Glutamatergic neuron (in vitro differentiated cells): ENCODE measurements at places on chromosomes 5 and 9. TPM values are rescaled to one million over a fixed set of nuclear protein-coding genes. Genes with fewer than 3 reads are reported as not detected.

The INSL4 gene
- not detected for total RNA-seq

The NOXA1 gene
- 2.6 TPM for total RNA-seq

DNA sequence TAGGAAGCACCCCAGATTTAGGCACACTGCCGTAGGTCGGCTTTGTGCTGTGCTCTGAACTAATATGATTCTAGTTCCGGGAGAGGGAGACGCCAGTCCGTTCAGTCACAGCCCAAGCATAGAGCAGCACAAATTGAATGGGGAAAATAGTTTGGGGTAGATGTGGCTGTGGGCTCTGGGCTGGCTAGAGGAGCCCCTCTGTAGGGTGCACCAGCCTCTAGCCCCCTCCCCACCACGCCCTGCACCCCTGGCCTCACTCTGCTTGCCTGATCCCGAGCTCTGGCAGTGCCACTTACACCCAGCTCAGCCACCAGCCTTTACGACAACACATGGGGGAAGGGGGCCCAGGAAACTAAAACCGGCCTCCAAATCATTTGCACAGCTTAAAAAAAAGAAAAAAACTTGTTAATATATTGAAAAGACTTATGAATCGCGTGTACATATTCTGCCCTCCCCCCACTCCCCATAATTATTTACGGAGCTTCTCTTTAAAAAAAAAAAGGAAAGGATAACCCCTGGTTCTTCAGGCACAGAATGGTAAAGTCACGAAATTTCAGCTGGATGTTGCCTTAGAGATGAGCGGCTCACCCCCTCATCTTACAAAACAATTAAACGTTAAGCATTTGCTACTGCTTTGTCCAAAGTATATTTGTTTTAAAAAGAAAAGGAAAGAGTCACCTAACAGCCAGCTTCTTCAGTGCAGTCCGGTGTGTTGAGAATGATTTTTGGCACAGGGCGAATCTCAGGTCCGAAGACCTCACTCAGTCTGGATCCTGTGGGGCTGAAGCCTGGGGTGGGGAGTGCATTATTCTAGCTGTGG, 3.5 kb downstream of the LMX1B start:
- peak overlapping the region; percentile 42 for H3K4me3 ChIP-seq
- no peaks in the 10 kb centered on the region for H3K36me3 ChIP-seq
- peaks cover 51% of the 10 kb centered on the region for H3K27me3 ChIP-seq
- H3K27ac ChIP-seq, result no peak overlapping the region

The IL13 gene
- not detected for total RNA-seq

The PPP1R26 gene
- 22.2 TPM for total RNA-seq

DNA sequence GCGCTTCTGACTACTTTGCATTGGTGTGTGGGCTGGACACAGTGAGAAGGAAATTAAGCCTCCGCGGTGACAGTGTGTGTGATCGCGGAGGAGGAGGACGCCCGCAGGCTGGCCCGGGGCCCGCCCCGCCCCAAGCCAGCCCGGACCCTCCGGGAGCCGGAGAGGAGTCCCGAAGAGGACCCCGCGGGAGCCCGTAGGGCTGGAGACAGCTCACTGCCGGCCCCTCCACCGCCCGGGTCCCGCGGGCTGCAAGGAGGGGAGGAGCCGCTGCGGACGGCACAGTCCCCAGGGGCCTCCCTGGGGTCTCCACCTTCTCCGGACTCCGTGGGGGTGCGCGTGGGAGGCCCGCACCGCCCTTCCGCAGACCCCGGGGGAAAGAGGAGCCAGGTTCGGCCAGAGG, 146.4 kb upstream of the ERCC6L2 start:
- H3K27ac ChIP-seq, result no peak overlapping the region
- no peak overlapping the region for H3K4me3 ChIP-seq
- no peak for DNase-seq
- H3K4me1 ChIP-seq, result peaks cover 2% of the 10 kb centered on the region

DNA sequence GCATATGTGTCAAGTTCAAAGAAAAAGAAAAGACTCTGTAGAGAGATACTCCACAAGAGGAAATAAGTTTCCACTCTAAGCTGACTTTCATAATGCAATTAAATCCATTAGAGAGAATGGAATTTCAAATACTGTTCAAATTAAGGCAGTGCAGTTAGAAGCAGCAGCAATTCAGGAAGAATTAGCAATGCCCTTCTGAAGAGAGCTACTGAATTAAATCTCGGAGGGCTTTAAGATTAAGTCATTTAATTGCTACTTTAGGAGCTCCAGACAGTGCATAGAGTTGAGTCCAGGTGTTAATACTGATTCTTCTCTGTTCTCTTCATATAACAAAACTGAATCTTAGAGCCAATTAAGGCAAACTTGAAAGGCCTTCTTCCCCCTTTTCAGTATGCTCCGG, 8.5 kb downstream of the CDH12 start:
- H3K36me3 ChIP-seq, result no peaks in the 10 kb centered on the region
- H3K4me3 ChIP-seq, result no peak overlapping the region
- no peaks in the 10 kb centered on the region for H3K4me1 ChIP-seq
- H3K27me3 ChIP-seq, result no peaks in the 10 kb centered on the region
- DNase-seq, result no peak
- H3K27ac ChIP-seq, result no peak overlapping the region

The GABBR2 gene
- 116 TPM for total RNA-seq

The TAF11L5 gene
- 0.83 TPM for total RNA-seq

GRCh38 chr5:16963821-16964220, 27.7 kb upstream of the MYO10 start:
- H3K4me1 ChIP-seq, result no peaks in the 10 kb centered on the region
- no peak for DNase-seq
- H3K27me3 ChIP-seq, result peaks cover 2% of the 10 kb centered on the region
- no peaks in the 10 kb centered on the region for H3K36me3 ChIP-seq
- H3K4me3 ChIP-seq, result no peak overlapping the region

The CCL27 gene
- 1.7 TPM for total RNA-seq

- DNase-seq, result no peak
- no peaks in the 10 kb centered on the region for H3K36me3 ChIP-seq
- H3K4me1 ChIP-seq, result peaks cover 4% of the 10 kb centered on the region
Observed at GRCh38 chr9:70802758-70803436, 318.5 kb downstream of the TRPM3 start.

The PRUNE2 gene
- total RNA-seq, result 63.8 TPM

The TCF7 gene
- 5.8 TPM for total RNA-seq

GRCh38 chr9:116924462-116925110, 237.5 kb downstream of the TRIM32 start:
- DNase-seq, result no peak
- no peak overlapping the region for H3K4me3 ChIP-seq
- peaks cover 3% of the 10 kb centered on the region for H3K4me1 ChIP-seq

The NELFB gene
- 48.5 TPM for total RNA-seq

- H3K27me3 ChIP-seq, result peaks cover 2% of the 10 kb centered on the region
- no peak overlapping the region for H3K27ac ChIP-seq
- H3K36me3 ChIP-seq, result peaks cover 14% of the 10 kb centered on the region
- H3K4me1 ChIP-seq, result peaks cover 12% of the 10 kb centered on the region
- DNase-seq, result no peak
- H3K4me3 ChIP-seq, result no peak overlapping the region
Observed at GRCh38 chr5:170405817-170406216, 16.6 kb upstream of the KCNMB1 start.

The SH3GL2 gene
- total RNA-seq, result 8.1 TPM

DNA sequence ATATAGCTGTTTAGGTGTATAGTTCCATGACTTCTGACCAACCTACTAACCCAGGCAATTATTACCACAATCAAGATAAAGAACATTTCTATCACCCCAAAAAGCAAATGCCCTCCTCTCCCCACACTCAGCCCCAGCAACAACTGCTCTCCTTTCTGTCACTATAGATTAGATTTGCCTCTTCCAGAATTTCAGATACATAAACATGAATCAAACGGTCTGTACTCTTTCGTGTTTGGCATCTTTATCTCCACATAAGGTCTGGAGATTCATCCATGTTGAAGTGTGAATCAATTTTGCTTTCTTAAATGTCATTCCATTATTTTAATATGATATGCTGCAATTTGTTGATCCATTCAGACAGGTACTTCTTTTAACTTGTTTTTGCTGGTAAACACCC, 10.5 kb upstream of the GCNT1 start:
- H3K27ac ChIP-seq, result no peak overlapping the region
- no peak for DNase-seq
- H3K27me3 ChIP-seq, result no peaks in the 10 kb centered on the region
- H3K36me3 ChIP-seq, result no peaks in the 10 kb centered on the region

GRCh38 chr9:78103971-78104433, 72.4 kb upstream of the GNAQ start:
- no peak overlapping the region for H3K27ac ChIP-seq
- no peak for DNase-seq
- no peaks in the 10 kb centered on the region for H3K36me3 ChIP-seq
- peaks cover 2% of the 10 kb centered on the region for H3K27me3 ChIP-seq

DNA sequence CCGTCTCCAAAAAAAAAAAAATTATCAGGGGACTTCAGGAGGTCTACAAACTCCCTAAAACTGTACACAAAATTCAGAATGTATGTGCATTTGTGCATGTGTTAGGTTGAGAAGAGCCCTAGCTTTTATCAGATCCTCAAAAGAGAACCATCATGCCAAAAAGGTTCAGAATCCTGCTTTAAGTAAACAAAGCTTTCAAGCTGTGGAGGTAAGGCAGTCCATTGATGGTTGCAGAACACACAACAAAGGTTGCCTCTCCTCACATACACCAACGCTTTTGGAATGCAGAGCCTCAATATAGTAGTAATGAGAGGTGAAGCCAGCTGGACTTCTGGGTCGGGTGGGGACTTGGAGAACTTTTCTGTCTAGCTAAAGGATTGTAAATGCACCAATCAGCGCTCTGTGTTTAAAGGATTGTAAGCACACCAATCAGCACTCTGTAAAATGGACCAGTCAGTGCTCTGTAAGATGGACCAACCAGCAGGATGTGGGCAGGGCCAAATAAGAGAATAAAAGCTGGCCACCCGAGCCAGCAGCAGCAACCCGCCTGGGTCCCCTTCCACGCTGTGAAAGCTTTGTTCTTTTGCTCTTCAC, 57.9 kb upstream of the RNF38 start:
- no peaks in the 10 kb centered on the region for H3K36me3 ChIP-seq
- no peaks in the 10 kb centered on the region for H3K4me1 ChIP-seq
- H3K27ac ChIP-seq, result no peak overlapping the region
- DNase-seq, result no peak

The C5orf58 gene
- not detected for total RNA-seq

GRCh38 chr5:126998895-126999570, 31.3 kb downstream of the MARCHF3 start:
- DNase-seq, result no peak
- no peaks in the 10 kb centered on the region for H3K27me3 ChIP-seq
- peaks cover 25% of the 10 kb centered on the region for H3K4me1 ChIP-seq
- H3K27ac ChIP-seq, result no peak overlapping the region
- H3K4me3 ChIP-seq, result no peak overlapping the region

- H3K4me1 ChIP-seq, result peaks cover 40% of the 10 kb centered on the region
- no peak overlapping the region for H3K27ac ChIP-seq
- peaks cover 6% of the 10 kb centered on the region for H3K27me3 ChIP-seq
- H3K36me3 ChIP-seq, result no peaks in the 10 kb centered on the region
Observed at GRCh38 chr9:34513567-34514214, 9.1 kb downstream of the ENHO start.

DNA sequence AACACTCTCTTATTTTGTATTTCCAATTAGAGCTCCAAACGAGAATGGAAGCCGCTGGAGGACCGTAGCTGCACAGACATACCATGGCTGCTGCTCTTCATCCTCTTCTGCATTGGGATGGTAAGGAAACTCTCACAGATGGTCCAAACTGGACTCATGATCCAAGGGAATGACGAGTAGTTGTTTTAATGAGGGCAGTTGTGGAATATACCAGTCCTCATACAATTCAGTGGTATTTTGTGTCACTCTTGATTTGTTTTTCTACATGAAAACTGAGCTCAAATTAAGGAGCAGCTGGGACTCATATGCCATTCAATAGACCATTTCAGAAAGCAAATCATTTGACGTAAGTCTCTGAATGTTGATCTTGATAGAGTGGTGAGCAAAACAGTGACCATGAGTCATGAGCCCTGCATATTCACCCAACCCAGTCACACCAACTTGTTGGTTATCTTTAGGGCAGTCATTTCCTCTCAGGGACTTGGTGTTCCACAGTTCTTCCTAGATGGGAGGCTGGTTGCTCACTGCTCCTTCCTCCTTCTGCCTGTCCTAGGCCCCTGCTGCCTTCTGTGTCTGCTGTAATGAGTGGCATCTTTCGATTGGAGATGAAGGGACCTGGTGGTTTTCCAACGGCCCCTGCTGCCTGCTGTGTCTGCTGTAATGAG, 54.9 kb downstream of the SLC44A1 start:
- H3K4me1 ChIP-seq, result peaks cover 9% of the 10 kb centered on the region
- DNase-seq, result no peak
- no peak overlapping the region for H3K27ac ChIP-seq
- no peak overlapping the region for H3K4me3 ChIP-seq
- no peaks in the 10 kb centered on the region for H3K27me3 ChIP-seq

The IFNA21 gene
- not detected for total RNA-seq
